ENCODE measurements at places on chromosomes 1 and 21.

DNA sequence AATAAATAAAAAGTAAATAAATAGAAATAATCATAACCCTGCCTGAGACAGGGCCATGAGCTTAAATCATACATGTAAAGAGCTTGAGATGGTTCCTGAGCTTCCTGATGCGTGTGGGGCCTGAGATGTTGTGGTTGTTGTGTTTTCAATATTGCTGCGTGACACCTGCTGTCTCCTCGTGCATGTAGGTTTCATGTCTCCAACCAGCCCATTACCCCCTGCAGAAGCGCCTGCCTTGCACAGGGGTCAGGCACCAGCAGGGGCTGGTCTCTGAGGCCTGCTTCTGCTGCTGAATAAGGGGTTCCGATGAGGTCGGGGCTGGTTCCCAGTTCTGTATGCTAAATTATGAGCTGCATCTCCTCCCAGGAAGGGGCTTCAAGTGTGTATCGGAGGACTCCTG, 15.9 kb downstream of the UMODL1 start:
- DNase-seq: no peak

GRCh38 chr1:234478481-234479309, at the start of gene TARBP1:
TSS of gene TARBP1 (minus strand) at chr1:234479179. CDS start at chr1:234479103, 76 bp downstream.
- DNase-seq: peak; percentile 73

- no peak for DNase-seq
These were observed 106.5 kb upstream of the RAB3GAP2 start for GRCh38 chr1:220378571-220379302.

DNA sequence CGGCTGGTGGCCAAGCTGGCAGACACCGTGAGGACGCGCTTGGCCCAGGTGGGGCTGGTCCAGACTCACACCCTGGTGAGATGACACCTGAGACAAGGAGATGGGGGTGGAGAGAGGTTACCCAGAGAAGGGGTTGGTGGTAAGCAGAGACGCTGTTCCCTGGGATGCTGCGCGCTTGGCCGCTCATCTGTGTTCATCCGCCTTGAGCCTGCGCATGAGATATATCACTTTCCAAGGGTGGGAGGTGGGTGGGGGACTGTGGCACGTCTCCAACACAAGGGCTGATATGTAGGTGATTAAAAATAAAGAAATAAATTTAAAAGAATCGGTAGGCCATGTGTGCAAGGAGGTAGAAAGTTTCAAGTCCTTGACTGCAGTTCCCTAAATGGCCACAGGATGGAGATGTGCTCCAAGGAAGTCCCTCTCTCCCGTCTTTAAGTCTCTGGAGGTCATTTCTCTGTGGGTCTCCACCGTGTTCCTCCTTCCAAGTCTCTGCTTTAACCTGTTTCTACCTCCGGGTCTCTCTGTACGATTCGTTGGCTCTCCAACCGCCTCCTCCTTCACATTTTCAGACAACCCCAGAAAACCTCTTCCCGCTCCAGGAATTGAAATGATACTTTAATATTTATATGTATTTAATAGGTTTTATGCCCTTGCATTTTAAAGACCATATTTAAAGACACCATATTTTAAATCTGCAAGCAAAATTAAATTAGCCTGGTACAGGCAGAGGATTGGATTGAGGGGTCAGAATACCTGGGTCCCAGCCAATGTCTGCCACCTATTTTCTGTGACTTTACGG, 4.5 kb downstream of the TTC24 start:
- peak; percentile 31 for DNase-seq

- no peak for DNase-seq
These were observed 200.8 kb downstream of the RASAL2 start for GRCh38 chr1:178294654-178295053.

- no peak for DNase-seq
These were observed 26.9 kb downstream of the ITPKB start for GRCh38 chr1:226711976-226712741.

DNA sequence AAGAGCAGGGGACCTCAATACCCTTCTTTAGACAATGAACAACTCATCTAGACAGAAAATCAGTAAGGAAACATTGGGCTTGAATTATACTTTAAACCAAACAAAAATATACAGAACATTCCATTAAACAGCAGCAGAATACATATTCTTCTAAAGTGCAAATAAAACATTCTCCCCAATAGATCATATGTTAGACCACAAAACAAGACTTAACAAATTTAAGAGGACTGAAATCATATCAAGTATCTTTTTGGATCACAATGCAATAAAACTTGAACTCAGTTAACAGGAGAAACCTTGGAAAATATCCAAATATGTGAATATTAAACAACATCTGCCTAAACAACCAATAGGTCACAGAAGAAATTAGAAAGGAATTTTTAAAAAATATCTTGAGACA, 47.7 kb upstream of the HP1BP3 start:
- no peak for DNase-seq

- peak; percentile 17 for DNase-seq
These were observed 14.0 kb downstream of the RHBG start for GRCh38 chr1:156383023-156383422.

DNA sequence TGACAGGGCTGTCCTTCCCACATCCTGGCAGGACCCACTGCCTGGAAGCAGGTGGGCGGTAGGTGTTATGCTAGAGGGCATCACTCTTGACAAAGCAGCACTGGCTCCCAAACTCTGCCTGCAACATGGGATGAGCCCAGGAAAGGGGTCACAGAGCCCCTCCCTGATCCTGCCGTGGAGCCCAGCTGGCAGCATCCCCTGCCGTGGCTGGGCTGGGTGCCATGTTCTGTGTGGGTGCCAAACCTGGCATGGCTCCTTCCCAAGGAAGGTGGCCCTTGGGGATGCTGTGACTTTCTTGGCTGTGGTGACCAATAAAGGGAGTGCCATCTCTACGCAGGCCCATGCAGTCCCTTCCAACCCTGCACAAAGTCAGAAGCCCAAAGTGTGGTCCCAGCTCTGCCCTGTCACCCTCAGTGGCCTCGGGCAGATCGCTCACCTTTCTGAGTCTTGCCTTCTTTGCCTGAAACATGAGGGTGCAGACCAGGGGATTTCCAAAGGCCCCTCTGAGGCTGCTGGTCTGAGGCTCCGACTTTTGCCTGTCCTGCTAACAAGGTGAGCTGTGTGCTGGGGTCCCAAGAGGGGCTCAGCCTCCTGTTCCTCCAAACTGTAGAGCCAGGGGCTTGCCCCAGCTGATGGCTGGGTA, 6.0 kb downstream of the CDK18 start:
- DNase-seq: no peak

DNA sequence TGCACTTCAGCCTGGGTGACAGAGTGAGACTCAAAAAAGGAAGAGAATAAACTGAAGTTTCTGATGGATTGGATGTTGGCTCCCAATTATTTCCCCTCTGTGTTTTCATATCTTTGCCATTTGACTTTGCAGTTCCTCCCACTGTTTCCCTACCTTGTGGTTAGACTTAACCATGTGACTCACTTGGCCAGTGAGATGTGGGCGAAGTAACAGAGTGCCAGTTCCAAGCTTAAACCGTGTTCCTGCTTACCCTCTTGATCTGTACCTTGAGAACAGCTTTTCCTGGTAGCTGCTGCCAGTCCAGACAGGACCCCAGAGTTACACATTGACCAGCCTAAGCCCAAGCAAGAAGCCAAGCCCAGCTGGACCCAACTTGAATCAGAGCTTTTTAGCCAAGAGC, 323.4 kb downstream of the LTN1 start:
- no peak for DNase-seq

DNA sequence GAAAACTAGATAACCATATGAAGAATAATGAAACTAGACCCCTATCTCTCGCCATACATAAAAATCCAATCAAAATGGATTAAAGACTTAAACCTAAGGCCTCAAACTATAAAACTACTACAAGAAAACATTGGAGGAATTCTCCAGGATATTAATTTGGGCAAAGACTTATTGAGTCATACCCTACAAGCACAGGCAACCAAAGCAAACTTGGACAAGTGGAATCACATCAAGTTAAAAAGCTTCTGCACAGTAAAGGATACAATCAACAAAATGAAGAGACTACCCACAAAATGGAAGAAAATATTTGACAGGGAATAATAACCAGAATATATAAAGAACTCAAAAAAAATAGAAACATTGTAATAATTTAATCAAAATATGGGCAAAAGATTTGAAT, 505.4 kb downstream of the KCNT2 start:
- DNase-seq: no peak

GRCh38 chr21:37381883-37382585, 15.5 kb downstream of the DYRK1A start:
- no peak for DNase-seq

- no peak for DNase-seq
These were observed 482 bp upstream of the MTR start for GRCh38 chr1:236794585-236795034.

DNA sequence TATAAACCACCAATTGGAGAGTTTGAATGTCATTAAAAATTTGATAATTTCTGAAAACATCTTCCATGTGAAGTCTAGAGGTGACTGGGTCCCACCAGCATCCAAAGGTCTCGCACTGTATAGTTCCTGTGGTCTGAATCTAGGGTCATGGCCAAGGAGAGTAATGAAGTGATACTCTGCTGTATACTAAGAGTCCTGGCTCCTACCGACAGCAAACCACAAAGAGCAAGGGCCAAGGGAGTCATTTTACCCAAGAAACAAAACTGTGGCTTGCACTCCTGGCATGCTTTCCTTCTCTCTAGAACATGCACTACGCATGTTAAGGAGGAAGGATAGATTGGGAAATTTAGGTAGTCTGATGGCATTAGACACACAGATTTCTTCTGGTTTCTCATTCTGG, 115.6 kb downstream of the BRINP2 start:
- no peak for DNase-seq

GRCh38 chr1:51346086-51346942, 16.0 kb upstream of the TTC39A start:
- no peak for DNase-seq

DNA sequence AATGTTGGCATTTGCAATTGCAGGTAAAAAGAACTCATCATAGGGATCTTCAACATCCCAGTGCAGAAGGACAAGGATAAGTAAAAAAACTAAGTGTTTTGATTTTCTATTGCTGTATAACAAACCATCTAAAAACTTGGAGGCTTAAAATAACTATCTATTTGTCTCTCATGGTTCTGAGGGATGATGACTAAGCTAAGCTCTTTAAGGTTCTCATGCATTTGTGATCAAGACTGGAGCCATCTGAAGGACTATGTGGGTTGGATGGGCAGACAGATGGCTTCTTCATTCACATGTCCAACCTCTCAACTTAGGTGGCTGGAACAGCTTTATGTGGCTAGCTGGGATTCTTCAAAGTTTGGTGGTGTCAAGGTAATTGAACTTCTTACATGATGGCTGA, 51.5 kb downstream of the RPL5 start:
- no peak for DNase-seq

- no peak for DNase-seq
These were observed 25.3 kb upstream of the PIK3CD start for GRCh38 chr1:9626201-9626608.

GRCh38 chr1:225519166-225519863, 91.5 kb upstream of the LBR start:
- DNase-seq: no peak

- no peak for DNase-seq
These were observed 294.1 kb upstream of the RUNX1 start for GRCh38 chr21:35343046-35343819.

- DNase-seq: no peak
These were observed 2.7 kb upstream of the MYCBP start for GRCh38 chr1:38875811-38876210.

DNA sequence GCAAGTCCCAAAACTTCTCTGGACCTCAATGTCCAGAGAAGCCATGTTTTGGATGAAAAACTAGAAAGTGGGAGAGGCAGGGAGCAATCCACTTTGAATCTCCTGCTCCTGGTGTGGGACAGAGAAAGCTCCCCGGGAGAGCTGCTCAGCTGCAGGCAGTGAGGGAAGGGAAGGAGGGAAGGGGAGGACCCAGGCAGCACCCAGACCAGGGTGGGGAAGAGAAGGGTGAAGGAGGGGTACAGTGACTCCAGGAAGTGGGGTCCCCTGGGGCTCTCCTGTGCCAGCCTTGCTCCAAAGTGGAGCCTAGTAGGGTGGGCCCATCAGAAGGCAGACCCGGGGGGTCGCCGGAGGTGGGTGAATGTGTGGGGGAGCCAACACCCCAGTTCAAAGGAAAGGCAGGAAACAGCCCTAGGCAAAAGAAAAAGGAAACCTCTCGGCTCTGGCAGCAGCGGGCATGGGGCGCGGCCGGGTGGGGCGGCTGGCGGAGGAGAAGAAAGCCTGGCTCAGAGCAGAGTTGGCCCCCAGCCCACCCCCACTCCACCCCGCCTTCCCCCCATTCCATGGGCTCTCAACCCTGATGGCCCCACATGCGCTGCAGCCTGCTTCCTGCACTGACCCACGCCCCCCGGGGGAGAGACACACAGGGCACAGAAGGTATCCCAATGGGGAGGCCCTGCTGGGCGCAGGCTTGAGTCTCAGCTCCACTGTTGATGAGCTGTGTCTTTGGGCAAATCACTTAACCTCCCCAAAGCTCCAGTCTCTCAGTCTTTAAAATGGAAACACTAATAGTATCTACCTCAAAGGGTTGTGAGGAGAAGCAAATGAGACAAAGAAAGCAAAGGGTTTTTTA, 5.7 kb downstream of the LGR6 start:
- DNase-seq: no peak

- no peak for DNase-seq
These were observed 804.8 kb downstream of the USP25 start for GRCh38 chr21:16534408-16535101.

- no peak for DNase-seq
These were observed 138.3 kb downstream of the TGFBR3 start for GRCh38 chr1:91747666-91748065.

GRCh38 chr1:60981357-60981756, 101.0 kb upstream of the NFIA start:
- no peak for DNase-seq

GRCh38 chr1:52904927-52905698, 16.4 kb downstream of the ECHDC2 start:
- no peak for DNase-seq

DNA sequence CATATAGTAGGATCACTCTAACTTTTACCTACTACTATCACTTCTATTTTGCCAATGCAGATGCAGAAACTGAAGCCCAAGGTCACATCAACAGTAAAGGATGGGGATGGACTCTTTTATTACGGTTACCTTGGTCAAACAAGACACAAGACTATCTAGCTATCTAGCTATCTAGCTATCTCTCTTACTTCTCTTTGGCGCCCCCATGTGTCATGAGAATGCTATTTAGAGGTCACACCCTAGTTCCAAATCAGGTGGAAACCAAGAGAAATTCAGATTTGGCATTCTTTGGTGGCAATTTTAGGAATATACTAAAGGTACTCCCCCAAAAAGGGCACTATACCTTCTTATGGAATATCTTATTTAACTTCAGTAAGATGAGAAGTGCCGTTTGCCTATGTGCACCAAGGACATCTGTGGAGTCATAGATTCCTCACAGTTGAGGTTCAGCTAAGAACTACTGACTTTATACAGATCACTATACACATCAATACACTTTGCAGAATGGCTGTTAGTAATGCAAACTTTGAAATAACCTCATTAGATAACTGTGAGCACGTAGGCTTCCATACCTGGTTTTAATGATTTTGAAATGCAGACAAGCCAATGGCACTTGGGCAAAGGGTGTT, 6.7 kb downstream of the ZNF648 start:
- DNase-seq: no peak

DNA sequence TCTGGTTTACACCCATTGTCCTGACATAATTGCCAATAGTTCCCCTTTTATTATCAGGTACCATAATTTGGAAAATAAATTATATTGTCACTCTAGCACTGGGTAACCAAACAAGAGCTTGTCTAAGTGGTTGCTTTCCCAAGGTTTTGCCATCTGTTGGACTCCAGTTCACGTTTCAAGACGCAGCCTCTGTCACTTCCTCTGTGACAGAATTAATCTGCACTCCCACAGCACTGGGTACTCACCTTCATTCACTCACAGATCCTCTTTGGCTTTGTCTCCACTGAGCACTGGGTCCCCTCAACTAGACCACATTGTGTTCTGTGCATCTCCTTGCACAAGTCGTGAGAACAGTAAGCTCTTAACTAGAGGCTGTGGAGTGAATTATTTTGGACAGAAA, 123.6 kb upstream of the JUN start:
- DNase-seq: no peak
